ENCODE measurements at places on chromosomes 5 and 9. TPM values are rescaled to one million over a fixed set of nuclear protein-coding genes. Genes with fewer than 3 reads are reported as not detected.

ADAMTS12 gene
- 6.0 TPM for total RNA-seq

COL23A1 gene
- total RNA-seq, result 1.5 TPM

PAPPA gene
- 3.8 TPM for total RNA-seq

NEUROG1 gene
- not detected for total RNA-seq

SLC6A7 gene
- not detected for total RNA-seq

ABHD17B gene
- 16.9 TPM for total RNA-seq

TEX53 gene
- not detected for total RNA-seq

DNA sequence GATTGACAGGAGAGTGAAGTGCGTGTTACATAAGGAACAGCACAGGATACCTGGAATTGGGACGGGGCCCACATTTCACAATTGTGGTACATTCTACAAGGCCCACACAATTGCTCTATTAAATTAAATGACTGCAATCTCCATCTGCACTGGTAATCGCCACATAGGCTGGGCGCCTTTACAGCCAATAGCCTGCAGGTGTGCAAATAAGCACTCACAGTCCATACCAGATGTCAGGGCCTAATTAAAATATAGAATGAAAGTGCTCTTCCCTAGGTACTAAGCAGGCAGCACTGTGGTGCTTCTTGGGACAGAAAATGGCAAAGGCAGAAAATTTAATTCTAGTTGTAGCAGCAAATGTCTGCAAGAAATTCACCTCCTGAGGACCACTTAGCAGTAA, 82.7 kb downstream of the ATP10B start:
- DNase-seq, result no peak

DNA sequence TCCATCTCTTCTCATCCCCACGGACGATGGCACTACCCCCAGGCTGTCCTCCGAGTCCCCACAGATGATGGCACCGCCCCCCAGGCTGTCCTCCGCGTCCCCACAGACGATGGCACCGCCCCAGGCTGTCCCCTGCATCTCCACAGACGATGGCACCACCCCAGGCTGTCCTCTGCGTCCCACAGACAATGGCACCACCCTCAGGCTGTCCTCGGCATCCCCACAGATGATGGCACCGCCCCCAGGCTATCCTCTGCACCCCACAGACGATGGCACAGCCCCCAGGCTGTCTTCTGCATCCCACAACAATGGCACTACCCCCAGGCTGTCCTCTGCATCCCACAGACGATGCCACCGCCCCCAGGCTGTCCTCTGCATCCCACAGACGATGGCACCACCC, 57.4 kb upstream of the PTCH1 start:
- DNase-seq, result no peak

- DNase-seq, result no peak
Measured at GRCh38 chr5:60972231-60972630, 27.2 kb downstream of the NDUFAF2 start.

GRCh38 chr9:15150939-15151338, 156.1 kb downstream of the TTC39B start:
- no peak for DNase-seq

DNA sequence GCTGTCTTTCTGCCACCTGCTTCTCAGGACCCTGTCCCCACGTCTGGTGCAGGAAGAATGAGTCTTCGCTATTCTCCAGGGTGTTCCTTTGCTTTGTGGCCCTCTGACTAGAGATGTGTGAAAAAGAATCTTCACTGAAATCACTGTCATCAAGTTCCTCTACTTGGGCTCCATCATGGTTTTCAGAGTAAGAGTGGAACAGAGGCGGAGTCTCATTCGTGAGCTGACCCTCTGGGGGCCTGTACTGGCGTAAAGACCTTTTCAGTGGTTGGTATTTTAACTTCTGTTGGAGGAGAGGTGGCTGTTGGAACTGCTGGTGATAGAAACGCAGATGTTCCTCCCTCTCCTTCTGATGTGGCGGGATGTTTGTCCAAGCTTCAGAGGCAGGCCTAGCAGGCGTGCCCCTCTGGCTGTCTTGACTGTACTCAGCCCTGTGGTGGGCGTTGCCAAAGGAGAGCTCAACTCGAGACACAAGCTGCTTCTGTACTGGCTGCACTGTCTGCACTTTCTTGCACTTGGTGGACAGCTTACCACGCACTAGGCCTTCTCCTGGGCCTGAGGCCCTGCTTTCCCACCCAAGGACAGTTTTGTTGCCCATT, 72.0 kb downstream of the KIF24 start:
- no peak for DNase-seq

GRCh38 chr5:74953937-74954720, 87.9 kb upstream of the FAM169A start:
- no peak for DNase-seq

- DNase-seq, result no peak
Measured at GRCh38 chr5:111755942-111756381, 1.0 kb downstream of the NREP start.

GRCh38 chr5:86463339-86463738, 154.4 kb upstream of the COX7C start:
- no peak for DNase-seq

- DNase-seq, result no peak
Measured at GRCh38 chr5:197892-198489, 6.7 kb downstream of the LRRC14B start.

- DNase-seq, result no peak
Measured at GRCh38 chr5:120082316-120083068, 381.6 kb upstream of the PRR16 start.

GRCh38 chr5:143923634-143924266, 111.8 kb downstream of the HMHB1 start:
- no peak for DNase-seq

- no peak for DNase-seq
Measured at GRCh38 chr5:176796411-176796810, 13.9 kb upstream of the UNC5A start.

DNA sequence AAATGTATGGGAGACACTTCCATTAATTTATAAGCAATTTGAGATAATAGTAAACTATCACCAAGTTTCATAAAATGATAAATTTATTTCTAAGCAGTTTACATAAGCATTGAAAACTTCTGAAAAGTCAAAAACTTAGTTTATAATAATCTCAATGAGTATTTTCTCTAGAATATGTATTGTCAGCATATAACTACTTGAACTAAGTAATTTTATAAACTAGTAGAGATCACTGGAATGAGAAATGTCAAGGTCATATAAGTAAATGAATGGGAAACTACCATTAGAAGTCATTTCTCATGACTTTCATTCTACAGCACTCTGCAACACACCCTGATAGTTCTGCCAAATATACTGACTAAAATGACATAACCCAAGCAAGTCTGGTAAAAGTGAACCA, 3.4 kb downstream of the TBCA start:
- DNase-seq, result no peak

GRCh38 chr9:6931913-6932312, 174.1 kb downstream of the KDM4C start:
- no peak for DNase-seq

DNA sequence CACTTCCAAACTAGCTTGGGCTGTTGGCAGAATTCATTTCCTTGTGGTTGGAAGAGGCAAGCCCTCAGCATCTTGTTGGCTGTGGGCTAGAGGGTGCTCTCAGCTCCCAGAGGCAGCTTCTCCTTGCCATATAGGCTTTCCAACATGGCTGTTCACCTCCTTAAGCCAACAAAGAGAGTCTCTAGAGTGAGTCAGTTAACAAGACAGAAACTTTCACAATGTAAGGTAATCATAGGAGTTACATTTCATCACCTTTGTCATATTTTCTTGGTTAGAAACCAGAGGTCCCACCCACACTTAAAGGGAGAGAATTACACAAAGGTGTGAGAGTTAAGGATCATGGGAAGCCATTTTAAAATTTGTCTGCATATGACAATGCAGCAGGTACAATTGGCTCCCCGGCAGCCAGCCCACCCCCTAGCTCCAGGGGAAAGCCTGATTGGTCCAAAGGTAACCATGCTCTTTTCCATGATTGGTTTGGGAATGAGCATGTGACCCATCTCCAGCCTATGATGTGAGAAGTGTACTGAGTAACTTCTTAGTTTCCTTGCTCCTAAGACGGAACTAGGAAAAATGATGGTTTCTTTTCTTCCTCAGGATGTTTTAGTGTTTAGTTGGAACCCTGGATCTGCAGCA, 109.8 kb upstream of the MSX2 start:
- no peak for DNase-seq

Measured in esophagus muscularis mucosa (tissue), 4 donors.